ENCODE measurements at places on chromosomes 7 and 10.

GRCh38 chr7:14436878-14437277 lies 447.4 kb upstream of the ETV1 start:
- ATAC-seq = no peak

DNA sequence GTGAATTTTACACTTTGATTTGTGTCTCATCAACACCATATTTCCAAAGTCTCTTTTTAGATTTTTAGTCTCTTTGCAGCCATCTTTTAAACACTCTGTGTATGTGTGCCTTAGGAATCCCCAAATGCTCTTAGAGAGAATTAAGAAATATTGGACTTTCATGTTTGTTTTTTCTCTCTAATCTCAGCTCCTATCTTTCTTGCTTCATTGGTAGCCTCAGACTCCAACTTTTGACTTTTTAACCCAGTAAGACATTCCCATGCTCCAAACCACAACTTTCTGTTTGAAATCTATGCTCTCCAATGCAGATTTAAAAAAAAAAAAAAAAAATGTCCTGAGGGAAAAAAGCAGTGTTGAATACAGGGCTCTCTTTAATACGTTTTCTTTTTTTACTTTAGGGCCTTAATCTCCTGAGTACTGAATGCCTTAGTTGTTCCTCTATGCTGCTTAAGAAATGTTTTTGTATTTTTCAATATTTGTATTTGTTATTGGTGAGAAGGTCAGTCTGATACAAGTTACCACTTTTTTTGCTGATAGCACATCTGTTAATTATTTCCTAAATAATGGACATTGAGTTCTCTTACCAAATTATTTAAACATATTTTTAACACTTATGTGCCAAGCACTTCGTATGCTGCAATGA lies 489.9 kb downstream of the NXPH1 start:
- ATAC-seq = no peak

- no peak for ATAC-seq
Measured at GRCh38 chr7:89133357-89133756, 337.8 kb upstream of the TEX47 start.

DNA sequence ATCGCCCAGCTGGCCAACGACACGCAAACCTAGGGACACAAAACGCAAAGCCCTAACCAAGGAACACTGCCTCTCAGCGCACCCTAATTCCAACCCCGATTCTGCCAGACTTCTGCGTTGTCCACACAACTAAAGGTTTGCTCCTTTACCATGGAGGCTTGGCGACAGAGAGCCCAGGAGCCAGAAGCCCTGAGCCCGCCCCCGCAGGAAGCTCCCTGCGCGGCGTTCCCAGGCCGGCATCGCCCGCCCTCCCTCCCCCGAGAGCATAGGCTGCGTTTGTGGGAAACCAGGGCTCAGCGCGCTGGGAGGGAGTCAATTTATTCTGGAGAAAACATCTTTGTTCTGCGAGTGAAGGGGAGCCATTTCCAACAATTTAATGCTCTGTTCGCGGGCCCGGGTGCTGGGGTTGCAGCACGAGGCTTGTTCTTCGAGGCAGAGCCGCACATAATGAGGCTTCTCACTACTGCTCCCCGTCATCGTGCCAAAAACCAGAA lies 103.9 kb downstream of the GRID1 start:
- no peak for ATAC-seq

GRCh38 chr7:2508327-2509215 lies 11.0 kb upstream of the LFNG start:
- peak; percentile 48 for ATAC-seq

DNA sequence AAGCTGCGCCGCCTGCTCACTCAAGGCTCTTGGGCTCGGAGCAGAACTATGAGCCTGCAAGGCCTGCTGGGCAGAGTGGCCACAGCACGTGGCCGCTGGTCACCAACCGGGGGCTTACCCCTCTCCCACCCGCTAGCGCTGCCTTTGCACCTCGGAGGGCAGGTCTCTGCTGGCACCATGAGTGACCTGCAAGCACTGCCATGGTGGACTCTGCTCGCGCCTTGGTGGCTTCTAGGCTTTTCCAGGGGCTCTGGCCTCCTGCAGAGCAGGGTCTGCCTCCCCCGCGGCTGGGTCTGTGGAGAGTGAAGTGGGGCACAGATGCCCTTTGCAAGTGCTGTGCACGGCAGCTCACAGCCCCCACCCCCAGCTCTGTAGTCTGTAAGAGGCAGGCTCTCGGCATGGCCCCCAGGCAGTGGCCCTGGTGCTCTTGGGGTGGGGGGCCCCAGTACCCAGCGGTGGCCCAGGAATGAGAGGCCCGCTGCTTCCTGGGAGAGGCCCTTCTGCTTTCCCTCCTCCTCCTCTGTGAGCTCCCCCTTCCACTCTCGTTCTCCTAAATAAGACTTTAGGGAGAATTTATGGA lies 119.6 kb downstream of the INPP5A start:
- no peak for ATAC-seq

DNA sequence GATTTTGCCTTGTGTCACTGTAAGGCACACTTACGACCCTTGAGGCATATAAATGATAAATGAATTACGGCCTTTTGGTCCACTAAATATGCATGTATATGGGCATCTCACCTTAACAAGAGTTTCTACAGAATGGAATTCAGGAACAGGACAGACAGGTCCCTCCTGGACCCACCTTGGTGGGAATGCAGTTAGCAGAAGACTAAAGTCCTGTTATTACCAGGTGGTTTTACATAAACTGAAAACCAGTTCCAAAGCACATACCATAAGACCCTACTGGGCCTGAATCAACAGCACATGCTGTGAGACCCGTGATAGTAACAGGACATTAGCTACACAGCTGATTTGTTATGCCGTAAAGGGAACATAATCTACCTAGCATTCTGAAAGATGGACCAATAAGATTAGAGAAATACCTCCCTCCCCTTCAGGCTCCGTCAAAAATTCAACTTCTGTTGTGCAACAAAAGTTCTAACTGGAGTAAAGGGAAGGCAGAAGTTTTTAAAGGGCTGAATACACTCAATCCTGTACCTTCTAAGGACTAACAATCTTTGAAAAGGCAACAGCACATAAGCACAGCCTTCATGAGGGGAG lies 24.0 kb downstream of the LAMB1 start:
- no peak for ATAC-seq

GRCh38 chr7:130364451-130364850 lies 15.8 kb upstream of the CPA1 start:
- no peak for ATAC-seq

DNA sequence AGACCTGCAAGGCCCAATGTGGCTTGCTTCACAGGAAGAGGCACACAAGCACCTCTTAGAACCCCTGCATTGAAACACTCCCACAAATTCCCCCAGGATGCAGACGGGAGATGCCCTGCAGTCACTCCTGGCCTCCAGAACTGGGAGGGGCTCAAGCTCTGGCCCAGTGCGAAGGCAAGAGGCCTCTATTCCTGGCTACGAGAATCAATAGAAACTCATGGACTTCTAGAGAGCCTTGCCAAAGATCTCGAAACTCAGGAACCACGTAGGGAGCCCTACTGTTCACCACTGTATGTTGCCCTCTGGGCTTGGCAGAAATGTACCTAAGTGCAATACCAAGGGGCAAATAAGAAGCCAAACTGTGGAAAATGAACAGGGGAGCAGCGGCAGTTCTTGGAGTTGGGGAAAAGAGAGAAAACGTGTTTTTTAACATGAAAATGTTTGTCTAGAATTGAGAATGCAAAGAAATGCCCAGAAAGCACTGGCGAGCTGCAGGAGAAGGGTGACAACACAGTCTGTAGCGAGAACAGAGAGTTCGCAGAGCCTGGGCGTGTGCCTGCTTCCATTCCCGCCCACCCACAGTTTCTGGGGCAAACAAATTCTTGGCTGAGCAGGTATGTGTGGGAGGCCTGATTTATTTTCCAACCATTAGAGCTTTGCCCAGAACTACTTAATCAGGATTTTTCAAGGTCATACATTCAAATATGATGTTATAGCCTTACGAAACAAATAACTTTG lies 260.5 kb upstream of the KLF14 start:
- ATAC-seq = peak; percentile 38

GRCh38 chr7:1394371-1394770 lies 64.9 kb downstream of the MICALL2 start:
- ATAC-seq = no peak

- ATAC-seq = no peak
Measured at GRCh38 chr7:33547880-33548279, 357.5 kb upstream of the BMPER start.

DNA sequence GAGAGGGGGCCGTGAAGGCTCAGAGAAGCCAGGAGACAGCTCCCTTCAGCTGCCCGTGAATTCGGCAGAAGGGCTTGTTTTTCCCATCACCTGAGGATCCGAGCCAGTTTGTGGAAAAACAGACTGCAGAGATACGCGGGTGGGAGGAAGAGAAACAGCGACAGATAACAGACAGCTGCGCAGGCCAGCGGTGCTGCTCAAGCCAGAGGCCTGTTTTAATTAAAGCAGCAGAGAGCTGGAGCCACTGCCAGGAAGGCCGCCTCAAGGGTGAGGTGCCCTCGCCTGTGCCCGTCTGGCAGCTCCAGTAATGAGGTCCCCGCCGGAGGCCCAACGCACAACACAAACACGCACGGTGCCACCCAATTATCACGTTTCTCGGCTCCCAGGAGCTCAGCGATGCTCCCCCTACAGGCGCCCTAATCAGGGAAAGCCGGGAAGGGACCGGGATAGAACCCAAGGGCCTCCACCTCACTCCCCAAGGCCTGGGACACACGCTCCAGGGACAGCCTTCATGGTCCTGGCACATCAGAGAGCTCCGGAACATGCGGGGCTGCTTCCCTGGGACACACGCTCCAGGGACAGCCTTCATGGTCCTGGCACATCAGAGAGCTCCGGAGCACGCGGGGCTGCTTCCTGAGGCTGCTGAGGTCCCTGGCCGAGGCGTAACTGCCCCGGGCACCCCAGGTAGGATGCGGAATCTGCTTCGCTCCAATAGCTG lies 60.6 kb upstream of the DNAAF5 start:
- no peak for ATAC-seq

DNA sequence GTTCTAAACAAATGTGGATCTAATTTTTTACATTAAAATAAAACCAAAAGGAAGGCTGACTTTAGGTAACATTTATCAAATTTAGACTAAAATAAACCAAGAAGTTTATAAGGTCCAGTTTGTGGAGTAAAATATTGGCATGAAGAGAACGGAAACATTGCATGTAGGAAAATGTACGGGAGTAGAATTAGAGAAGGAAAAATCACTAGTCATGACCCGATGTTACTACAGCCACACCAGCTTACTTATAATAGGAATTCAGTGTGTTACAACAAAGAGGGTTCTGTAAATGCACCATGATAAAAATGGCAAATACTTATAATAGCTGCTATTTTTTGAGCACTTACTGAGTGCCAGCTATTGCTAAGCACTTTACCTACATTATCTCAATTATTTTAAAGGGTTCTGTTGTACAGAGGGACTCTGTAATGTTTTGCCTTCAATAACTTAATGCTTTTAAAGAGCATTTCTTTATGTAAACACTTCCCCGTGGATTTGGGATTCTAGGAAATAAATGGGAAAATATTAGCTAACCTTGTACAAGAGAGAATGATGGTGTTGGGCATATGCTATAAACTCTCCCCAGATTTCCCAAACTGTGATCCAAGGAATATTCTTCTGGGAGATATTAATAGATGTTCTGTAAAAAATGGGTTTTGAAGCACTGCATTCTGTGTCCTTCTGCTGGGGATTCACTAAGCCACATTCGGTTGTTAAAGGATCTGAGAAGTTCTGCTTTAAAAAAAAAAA lies 296.7 kb downstream of the BBS9 start:
- no peak for ATAC-seq

All from esophagus mucosa (tissue), 1 donor.